Cardiac fibroblast (primary cell): ENCODE measurements at places on chromosomes 16 and 17.

- DNase-seq, result no peak
These were observed 22.0 kb downstream of the CLUH start for GRCh38 chr17:2689411-2690164.

DNA sequence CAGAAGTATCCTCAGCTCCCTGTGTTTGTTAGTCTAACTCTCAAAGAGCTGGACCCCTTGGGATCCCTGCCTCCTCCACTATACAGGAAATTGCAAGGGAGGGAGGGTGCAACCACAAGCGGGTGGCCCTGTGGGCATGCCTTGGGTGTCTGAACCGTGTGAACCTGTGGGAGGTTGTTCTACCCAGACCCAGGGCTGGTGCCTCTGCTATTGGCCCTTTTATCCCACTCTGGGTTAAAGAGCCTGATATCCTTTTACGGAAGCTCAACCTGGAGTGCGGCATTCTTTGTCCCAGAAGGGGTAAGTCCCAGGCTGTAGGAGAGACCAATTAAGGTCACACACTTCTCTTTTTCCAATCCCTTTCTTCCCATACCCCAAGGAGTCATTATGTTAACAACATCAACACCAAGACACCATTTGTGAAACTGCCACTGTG, 53.4 kb downstream of the ARSG start:
- peak; percentile 14 for DNase-seq

DNA sequence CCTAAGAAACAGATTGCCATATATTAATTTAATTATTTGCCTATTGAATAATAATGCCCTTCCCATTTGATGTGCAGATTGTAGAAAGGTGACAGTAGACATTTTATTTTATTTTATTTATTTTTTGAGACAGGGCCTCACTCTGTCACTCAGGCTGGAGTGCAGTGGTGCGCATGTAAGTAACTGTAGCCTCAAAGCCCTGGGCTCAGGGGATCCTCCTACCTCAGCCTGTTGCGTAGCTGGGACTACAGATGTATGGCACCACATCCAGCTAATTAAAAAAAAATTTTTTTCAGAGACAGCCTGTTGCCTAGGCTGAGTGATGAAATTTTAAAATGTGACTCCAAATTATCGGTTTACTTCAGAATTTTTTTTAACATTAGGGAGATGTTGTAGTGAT, 1110.0 kb upstream of the EEF2KMT start:
- DNase-seq, result no peak

- no peak for DNase-seq
These were observed 141.2 kb downstream of the CMIP start for GRCh38 chr16:81585785-81586184.

- DNase-seq, result no peak
These were observed 68.8 kb downstream of the MRC2 start for GRCh38 chr17:62696256-62696655.

DNA sequence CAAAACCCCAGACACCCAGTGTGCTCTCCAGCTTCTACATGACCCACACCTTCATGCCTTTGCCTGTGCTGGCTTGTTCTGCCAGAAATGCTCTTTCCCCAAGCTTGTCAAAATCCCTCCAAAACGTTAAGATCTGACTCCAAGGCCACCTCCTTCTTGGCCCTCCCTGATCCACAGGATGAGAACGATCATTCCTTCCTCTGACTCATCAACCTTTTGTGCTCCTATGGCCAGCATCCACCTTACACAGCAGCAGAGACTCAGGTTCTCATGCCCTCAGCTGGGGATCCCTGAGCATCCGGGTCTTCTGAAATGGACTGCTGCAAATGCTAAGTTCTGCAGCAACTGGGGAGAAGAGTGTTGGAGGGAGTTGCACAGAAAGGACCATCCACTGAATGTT, 2.9 kb downstream of the ZBTB4 start:
- peak; percentile 31 for DNase-seq
